ENCODE measurements at places on chromosomes 5 and 9.

DNA sequence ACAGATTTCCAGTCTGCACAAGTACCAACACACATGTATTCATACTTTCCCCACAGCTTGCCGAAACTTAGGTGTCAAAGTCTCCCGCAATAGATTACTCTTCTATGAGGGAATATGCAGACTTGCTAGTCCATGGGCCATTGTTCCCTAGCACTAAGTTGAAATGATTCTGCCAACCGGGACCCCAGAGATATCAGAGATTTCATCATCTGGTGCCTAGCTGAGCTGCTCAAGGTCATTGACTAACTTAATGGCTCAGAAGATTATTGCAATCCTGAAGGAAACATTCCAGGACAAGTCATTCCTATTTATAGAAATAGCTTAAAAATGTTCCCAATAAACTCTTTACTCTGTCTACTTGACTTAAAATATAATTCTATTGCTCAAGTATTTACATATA, 202.6 kb downstream of the PIK3R1 start:
- no peak for DNase-seq

DNA sequence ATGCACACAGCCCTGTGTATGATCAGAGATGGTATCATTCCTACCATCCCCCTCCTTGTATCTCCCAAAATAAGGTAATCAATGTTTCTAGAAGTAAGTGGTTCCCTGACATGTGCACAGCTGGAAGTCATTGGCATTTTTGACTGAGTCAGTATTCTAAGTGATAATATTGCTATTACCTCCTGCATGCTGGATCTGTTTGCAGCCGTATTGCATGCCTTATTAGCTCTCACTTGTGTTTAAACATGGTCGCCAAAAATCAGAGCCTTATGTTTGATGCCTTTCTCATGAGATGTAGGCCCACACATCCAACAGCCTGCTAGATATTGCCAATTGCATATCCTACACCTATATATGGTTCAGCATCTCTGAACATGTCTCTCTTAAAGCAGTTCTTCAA, 254.3 kb downstream of the CDH12 start:
- DNase-seq, result no peak

GRCh38 chr9:131420980-131421624, 27.2 kb downstream of the PRRC2B start:
- DNase-seq, result no peak

GRCh38 chr5:172687940-172688339, 46.9 kb downstream of the NEURL1B start:
- no peak for DNase-seq

GRCh38 chr5:141841378-141842180, 36.6 kb downstream of the PCDH1 start:
- no peak for DNase-seq

DNA sequence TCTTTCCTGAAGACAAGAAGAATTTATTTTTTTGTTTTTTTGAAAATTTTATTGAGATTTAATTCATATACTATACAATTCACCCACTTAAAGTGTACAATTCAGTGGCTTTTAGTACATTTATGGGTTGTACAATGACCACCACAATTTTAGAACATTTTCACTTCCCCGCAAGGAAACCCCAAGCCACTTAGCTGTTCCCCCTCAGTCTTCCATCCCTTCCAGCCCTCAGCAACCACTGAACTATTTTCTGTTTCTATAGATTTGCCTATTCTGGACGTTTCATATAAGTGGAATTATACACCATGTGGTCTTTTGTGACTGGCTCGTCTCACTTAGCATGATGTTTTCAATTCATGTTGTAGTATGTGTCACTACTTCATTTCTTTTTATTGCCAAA, 28.0 kb downstream of the DNAI1 start:
- no peak for DNase-seq

- no peak for DNase-seq
Observed at GRCh38 chr5:673161-673830, 19.9 kb downstream of the TPPP start.

GRCh38 chr5:5301176-5301575, 121.3 kb upstream of the ICE1 start:
- no peak for DNase-seq

DNA sequence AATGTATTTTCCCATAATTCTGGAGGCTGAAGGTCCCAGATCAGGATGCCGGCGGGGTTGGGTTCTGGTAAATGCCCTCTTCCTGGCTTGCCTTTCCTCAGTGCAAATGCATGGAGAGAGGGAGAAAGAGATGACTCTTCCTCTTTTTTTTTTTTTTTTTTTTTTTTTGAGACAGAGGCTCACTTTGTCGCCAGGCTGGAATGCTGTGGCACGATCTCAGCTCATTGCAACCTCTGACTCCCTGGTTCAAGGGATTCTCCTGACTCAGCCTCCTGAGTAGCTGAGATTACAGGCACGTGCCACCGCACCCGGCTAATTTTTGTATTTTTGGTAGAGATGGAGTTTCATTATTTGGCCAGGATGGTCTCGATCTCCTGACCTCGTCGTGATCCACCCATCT, 300.0 kb upstream of the TAS2R1 start:
- DNase-seq, result no peak

GRCh38 chr9:91972076-91972626, 22.1 kb upstream of the ROR2 start:
- no peak for DNase-seq

GRCh38 chr5:113110117-113110516, 133.5 kb downstream of the DCP2 start:
- no peak for DNase-seq

DNA sequence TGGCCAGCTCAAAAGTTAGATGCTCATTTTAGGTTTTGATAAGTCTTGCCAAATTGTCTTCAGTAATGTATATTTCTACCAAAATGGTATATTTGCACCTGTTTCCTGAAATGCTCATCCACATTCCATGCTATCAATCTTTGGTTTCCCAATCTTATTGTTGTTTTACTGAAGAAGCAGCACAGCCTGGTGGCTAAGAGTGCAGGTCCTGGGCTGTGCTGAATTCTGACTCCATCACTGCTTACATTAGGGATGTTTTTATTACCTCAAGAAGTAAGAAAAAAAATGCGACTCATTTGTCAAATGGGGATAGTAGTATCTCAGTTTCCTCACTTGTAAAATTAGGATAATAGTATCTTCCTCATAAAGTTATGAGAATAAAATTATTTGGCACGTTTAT, 13.6 kb upstream of the S100Z start:
- DNase-seq, result no peak

GRCh38 chr9:109728686-109729300, 51.2 kb upstream of the PALM2AKAP2 start:
- DNase-seq, result no peak

DNA sequence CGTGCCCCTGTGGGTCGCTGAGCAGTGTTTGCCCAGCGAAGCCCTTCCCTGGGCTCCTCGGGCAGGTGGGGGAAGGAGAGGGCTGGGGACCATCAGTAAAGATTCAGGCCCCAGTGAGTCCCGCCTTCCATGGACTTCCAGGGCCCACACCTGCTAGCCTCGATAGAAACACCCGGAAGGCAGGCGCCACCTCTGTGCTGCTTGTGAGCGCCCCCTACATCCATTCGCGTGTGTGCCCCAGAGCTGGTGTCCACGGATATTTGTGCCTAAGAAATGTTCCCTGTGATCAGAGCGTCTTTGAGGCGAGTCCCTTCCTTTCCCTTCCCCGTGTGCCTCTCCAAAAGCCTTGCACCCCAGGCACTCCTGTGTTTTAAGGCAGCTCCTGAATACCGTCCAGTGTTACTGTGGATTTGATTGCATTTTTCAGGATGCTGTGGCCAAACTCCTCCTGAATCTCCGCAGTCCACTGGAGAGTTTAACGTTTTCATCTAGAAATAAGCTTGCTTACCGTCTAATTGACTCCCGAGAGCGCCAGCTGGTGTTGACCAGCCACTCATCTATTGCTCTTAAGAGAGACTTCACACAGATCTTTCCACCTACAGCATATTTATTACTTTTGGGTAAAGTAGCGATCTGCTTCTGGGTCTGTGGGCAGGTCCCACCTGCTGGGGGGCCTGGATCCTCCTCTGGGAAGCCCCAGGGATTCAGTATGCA, 101.4 kb downstream of the COL5A1 start:
- no peak for DNase-seq

DNA sequence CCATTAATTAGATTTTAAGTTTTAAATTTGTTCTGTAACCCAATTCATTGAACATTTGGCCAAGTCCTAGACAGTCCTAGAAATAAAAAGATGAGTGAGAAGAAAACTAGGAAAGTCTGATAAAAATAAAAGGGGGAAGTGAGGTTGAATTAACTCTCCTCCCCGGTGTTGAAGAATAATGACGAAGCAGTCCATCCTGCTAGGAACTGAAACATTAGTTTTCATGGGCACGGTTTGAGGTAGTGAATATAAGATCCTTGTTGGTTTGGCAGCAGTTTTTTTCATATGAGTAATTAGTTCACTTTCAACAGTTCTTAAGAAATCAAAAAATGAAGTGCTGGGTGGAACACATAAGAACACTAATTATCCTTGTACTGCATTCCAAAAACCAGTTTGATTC, 103.1 kb downstream of the MTREX start:
- DNase-seq, result no peak

- no peak for DNase-seq
Observed at GRCh38 chr9:130053504-130054324, at the start of gene GPR107. TSS of gene GPR107 (plus strand) at chr9:130053906. CDS start at chr9:130053933, 27 bp downstream.

Measured in NCI-H2081 treated with DMSO at 0.1 percent for 48 hours (cell line).